ENCODE measurements at places on chromosomes 16 and 17.

DNA sequence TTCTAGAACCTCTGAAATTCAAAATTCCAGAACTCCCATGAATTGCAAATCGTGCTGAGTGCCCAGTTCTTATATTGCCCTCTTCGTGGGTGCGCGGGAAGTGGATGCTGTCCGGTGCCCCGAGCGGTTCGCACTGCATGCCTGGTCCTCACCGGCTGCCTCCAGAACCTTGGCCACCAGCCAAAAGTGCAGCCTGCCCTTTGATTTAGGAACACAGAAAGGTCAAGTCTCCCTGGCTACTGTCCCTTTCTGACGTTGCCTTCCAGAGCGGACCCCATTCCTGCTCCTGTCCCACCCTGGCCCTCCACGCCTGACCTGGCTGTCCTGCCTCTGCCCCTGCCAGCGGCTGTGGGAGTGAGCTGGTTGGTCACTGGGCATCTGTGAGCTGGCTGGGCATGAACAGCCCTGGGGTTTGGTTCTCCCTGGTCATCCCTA lies 9.7 kb downstream of the NEUROD2 start:
- DNase-seq, result no peak

DNA sequence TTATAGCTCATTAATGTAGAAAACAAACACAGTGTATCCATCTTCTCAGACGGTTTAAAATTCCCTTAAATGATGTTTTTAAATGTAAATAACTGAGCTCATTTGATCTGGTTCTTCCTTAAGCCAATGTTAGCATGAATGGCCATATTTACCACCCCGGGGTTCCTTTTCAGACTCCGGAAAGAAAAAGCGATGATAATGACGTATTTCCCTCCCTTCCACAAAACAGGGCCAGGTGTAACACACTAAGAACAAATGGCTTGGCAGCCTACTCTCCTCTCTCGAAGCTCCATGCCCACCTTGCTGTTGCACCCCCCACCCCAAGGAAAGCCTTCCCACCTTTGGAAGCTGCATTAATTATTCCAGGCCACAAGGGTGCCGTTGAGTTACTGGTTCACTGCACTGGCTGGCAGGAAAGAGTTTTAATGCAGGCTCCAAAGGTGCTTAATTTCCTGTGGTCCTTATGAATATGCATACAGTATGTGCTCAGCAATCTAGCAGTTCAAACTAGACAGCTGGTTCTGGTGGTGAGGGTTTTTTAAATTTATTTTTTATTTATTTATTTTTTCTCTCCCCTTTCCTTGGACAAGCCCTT lies 378.9 kb downstream of the WWOX start:
- DNase-seq, result no peak

GRCh38 chr16:23668225-23668624 lies 10.5 kb upstream of the PLK1 start:
- no peak for DNase-seq

GRCh38 chr16:5143761-5144620 lies 46.4 kb upstream of the EEF2KMT start:
- DNase-seq, result no peak

GRCh38 chr17:18999911-19000310 lies 4.7 kb downstream of the FAM83G start:
- no peak for DNase-seq

DNA sequence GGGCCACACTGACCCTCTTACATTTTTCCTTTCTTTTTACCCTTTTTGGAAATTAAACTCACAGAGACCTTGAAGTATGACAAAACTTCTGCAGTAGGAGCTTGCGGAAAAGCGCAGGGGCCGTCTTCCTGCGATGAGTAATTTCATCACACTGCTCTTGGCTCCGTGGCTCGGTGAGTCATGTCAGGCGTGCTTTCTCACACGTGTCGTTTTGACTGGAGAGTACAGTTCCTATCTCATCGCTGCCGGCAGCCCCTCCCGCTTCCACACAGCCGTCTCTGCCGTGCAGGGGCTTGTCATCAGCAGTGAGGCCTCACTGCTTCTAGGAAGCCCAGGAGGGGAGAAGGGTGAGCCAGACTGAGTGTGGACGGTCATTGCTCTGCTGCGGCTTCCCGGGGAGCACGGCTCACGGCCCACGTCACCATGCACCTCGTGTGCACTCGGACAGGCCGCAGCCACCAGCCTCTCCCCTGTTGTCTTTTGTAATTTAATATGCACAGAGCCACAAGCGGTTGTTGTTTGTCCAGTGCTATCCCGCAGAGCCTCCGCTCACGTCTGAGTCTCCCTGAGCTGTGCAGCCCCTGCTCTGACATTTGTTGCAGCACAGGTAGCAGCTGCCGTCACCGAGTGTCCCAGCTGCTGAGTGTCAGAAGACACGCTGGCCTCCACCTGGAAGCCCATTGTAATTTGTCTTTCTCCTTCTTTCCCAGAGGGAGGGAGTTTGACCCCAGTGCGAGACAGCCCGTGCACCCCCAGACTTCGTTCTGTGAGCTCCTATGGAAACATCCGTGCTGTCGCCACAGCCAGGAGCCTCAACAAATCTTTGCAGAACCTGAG lies 99.4 kb upstream of the CHMP6 start:
- peak; percentile 66 for DNase-seq

DNA sequence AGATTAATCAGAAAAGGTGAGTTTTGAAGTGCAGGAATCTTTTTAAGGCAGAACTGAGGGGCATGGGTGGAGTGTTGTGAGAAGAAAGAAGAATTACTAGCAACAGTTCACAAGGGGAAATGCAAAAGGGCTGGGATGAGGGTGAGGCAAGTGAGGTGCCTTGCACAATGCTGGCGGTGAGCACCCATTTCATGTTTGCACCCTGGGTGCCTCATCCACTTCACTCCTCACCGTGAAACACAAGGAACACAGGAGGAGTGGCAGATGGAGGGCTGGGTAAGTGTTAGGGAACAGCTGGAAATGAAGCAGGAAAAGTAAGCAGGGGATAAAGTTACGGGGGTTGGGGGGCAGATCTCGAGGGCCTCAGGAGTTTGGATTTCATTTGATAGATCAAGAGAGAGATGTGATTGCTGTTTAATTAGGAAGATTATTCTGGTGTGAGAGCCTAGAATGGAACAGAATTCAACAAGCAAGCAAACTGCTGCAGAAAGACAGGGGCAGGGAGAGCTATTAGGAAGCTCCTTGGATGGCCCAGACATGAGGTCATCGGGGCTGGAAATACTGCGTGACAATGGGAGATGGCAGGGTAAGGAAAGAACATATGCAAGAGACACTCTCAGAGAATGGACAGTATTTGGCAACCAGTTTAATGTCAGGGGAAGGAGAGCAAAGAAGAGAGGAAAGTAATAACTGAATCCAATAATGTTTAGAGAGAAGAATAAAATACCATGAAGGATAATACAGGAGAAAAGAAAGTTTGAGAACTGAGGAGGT lies 8.3 kb upstream of the HEATR6 start:
- no peak for DNase-seq

DNA sequence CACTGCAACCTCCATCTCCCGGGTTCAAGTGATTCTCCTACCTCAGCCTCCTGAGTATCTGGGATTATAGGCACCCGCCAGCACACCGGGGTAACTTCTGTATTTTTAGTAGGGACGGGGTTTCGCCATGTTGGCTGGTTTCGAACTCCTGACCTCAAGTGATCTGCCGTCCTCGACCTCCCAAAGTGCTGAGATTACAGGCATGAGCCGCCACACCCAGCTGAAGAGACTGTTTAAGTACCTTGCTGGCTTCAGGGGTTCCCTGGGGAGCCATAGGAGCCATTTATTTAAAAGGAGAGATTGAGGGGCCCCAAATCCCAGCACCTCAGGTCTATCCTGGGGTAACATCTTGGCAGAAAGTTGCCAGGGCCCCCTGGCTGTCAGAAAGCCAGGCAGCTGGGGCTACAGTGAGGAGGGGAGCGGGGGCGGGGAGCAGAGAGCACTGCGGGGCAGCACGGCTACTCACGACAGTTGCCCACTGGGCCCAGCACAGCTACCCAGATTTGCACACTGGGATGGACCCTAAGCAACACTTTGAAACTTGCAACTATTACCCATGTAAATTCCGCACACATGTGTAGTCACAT lies 1.6 kb downstream of the SNAI3 start:
- no peak for DNase-seq

DNA sequence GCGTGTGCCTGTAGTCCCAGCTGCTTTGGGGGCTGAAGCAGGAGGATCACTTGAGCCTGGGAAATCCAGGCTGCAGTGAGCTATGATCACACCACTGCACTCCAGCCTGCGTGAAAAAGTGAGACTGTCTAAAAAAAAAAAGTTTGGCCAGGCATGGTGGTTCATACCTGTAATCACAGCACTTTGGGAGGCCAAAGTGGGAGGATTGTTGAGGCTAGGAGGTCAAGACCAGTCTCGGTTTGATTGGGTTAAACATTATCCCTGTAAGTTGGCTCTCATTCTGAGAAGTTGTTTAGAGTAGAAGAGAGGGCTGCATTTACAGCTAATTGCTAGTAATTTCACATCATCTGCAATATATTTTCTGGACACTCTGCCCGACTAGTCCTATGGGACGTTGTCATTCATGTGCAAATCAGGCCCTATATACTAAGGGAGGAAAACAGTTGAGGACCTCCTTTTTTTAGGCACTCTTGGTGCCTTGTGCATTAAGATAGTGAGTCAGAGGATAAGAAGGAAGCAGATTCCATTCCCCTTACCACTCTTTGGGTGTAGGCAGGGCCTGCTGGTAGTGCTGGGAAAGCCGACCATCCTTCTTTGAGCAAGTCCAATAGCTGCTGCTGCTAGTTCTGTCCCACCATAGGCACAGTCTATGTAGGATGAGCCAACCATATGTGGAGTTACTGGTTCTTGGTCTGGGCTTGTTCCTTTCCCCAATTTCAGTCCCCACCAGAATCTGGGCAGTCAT lies 18.7 kb downstream of the HMOX2 start:
- no peak for DNase-seq

DNA sequence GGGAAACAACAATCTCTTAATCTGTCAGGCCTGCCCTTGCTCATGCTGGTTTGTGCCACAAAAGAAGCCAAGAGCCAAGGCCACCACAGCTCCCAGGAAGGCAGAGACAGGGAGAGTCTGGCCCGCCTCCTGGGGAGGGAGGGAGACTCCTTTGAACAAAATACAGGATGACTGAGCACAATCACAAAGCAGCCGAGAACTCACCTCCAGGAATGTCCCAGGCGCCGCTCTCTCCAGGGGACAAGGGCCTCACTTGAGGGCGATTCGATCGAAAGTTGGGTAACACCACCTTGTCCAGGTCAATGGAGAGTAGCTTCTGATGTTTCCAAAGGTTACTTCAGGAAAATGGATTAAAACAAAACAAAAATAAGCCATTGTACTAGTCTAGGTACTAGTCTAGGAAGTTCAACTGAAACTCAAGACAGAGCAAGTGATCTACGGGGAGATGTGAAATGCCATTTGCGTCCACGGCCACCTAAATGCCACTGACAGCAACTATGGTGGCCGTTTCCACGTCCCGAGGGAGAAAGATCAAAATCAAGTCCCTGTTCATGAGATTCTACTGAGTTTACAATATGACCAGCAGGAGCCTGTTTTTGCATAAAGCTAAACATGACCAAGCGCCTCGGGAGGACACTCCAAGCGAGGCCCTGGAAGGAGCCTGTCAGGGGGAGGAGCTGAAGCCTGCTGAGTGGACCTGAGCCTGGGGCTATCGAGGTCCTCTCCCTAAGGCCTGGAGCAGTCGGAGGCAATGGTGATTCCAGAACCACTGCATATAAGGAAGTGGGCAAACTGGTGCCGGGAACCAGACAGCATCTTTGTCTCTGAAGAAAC lies 13.4 kb upstream of the SLC38A8 start:
- no peak for DNase-seq

- no peak for DNase-seq
These were observed 1.7 kb downstream of the ADGRG5 start for GRCh38 chr16:57544124-57544653.
